Daoy (cell line): ENCODE measurements at places on chromosomes 7 and 10. TPM values are rescaled to one million over a fixed set of nuclear protein-coding genes. Genes with fewer than 3 reads are reported as not detected.
A peak's percentile ranks its signal among the peaks of the same experiment; 100 is the strongest.

GRCh38 chr10:91891125-91892001, 17.9 kb downstream of the FGFBP3 start:
- no peak for DNase-seq

DNA sequence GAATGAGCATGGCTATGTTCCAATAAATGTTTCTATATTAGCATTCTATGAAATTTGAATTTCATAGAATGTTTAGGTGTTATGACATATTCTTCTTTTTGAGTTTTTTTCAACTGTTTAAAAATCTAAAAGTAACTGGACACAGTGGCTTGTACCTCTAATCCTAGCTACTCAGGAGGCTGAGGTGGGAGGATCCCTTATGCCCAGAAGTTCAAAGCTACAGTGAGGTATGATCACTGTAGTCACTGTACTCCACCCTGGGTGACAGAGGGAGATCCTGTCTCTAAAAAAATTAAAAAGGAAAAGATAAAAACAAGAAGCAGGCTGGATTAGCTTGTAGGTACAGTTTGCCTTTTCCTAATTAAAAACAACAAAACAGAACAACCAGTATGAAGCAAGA, 95.1 kb downstream of the NRBF2 start:
- no peak for DNase-seq

Gene CLEC5A
- total RNA-seq = not detected in 2 replicates

GRCh38 chr7:84975586-84976185, 211.2 kb downstream of the SEMA3D start:
- DNase-seq = no peak

- no peak for DNase-seq
Measured at GRCh38 chr10:95319239-95319638, 28.4 kb upstream of the PDLIM1 start.

GRCh38 chr7:152355474-152356057, 80.2 kb downstream of the KMT2C start:
- DNase-seq = no peak

DNA sequence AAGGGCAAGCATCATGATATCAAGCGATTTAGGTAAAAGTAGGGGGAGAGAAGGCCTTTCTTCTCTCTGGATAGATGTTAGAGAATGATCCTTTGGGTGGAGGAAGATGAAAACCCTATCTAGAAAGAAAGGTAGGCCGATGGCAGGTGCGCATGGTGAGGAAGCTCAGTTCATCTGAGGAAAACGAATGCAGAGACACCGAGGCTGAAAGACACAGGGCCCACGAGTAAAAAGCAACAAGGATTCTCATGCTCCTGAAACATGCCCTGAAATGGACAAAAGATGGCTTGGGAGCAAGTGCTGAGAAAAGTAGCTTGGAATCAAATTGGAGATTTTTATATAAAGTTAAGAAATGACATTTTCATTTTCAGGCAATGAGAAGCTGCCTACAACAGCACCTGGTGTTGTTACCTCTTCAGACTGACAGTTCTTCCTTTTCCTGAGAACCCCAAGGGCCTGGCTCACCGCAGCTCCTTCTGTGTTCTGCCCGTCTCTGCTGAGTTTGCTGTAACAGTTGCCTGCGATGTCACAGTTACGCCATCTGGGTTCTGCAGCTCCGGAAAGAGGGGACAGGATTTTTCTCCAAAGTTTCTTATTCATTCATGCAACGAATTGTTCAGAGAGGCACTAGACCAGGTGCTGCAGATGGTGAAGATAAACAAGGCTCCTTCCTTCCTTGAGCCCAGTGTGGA, 402.0 kb upstream of the KLF6 start:
- DNase-seq = no peak

Gene MCMBP
- 60.6 and 70.4 TPM in 2 replicates for total RNA-seq

GRCh38 chr10:128579280-128579865, 453.1 kb upstream of the MKI67 start:
- no peak for DNase-seq

GRCh38 chr7:47335557-47336471, 246.1 kb downstream of the TNS3 start:
- DNase-seq = peak; percentile 34

- no peak for DNase-seq
Measured at GRCh38 chr7:142960955-142961512, 1.1 kb downstream of the KEL start.

DNA sequence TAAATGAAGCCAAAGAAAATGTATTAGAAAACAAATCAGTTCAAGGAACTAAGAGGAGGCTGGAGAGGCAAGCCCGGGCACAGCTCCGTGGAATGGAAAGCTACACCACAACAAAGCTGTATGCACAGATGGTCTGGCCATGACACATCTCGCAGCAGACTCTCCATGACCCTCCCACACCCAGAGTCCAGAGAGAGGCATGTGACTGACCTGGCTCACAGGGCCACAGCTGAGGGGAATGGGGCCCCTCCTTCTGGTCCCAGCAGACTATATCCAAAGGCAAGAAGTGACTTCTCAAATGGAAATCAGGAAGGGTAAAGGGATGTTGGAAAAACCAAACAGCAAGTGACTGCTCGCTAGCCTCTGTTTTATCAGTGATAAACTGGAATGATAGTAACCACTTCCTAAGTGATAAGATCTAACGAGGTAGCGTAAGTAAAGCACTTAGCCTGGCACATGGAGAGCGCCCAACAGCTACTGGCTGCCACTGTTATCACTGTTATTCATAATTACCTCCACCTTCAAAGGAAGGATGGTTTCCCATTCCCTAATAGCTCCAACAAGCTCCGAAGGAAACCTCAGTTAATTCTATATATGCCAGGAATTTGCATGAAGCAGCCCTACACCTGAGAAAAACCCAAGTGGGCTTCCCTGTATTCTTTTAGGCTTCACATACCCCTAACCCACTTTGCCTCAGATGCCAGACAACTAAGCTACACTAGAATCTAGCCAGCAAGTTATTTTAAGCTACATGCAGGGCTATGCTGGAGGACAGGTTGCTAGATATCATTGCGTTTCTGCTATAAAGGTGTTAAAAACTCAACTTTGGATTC, 8.4 kb downstream of the OSBPL3 start:
- DNase-seq = peak; percentile 92

DNA sequence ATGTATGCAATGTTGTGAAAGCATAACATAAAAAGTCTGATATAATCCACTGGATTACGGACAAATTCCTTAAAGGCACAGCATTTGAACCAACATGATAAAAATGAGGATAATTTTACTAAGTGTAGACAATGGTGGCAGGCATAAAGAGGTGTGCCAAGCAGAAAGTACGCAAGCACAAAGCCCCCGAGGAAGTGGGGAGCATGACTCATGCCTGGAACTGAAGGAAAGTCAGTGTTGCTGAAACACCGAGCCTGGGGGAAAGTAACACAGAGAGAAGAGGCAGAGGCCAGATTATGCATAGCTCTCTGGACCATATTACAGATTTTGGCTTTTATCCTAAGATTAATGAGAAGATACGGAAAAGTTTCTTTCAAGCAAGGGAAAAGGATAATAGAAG, 490.0 kb upstream of the PHF14 start:
- no peak for DNase-seq

- peak; percentile 66 for DNase-seq
Measured at GRCh38 chr10:124289851-124290795, 128.6 kb downstream of the OAT start.

GRCh38 chr7:106870983-106871410, 5.9 kb downstream of the PIK3CG start:
- no peak for DNase-seq
